ENCODE measurements at places on chromosomes 6 and 20.
A peak's percentile ranks its signal among the peaks of the same experiment; 100 is the strongest.

DNA sequence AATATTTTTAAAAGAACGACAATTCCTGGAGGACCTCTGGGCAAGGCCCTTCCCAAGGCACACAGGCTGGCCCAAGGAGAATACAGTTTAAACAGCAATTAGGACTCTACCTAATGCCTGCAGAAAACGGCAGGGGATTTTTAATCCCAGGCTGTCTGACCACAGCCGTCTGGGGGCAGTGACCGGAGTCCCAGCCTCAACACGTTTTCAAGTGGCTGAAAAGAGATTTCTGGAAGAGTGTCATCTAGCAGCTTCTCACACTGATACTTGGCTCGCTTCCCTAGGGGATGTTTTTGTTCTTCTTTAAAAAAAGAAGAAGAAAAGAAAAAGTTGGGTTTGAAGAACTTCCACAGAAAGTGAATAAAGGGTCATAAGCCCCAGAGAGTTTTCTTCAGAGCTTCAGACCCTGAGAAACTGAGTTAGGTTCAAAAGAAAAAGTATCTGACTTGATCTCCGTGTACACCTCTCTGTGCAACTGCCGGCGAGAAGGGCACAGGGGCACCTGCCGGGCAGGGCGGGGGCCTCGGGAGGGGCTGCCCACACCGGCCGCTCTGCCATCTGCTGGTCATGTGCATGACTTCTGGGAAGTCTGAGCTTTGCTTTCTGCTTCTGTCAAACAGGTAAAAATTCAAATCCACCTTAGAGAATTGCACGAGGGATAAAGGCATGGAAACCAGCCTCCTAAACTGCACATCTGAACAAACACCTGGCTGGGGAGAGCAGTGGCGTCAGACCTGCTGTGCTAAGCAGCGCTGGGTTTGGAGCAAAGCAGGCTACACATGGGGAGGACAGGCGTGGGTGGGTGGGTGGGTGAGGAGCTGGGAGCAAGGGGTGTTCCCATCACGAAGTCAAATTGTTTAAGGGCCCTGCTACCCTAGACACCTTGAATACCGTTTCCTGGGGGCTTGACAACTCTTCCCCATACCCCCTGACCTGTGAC lies 33.0 kb downstream of the RRBP1 start:
- no peak for DNase-seq

DNA sequence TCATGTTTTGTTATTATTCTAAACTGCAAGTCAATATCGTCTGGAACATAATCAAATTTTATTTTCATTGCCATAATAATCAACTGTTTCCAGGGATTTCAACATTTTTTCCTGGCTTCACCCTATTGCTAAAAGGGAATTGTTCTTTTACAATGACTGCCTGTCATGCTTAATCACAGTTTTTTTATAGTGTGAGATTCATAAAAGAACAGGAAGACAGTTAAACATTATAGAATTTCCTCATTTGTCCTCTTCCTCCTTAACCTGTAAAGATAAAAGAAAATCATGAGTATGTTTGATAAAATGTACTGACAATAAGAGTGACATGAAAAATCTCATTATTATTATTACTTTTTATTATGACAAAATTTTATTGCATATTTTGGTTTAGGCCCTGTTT lies 73.3 kb upstream of the CENPW start:
- no peak for DNase-seq

- DNase-seq, result no peak
Observed at GRCh38 chr20:18066421-18067333, 9.0 kb upstream of the OVOL2 start.

- no peak for DNase-seq
Observed at GRCh38 chr6:28712982-28713381, 187.3 kb downstream of the GPX5 start.

- DNase-seq, result no peak
Observed at GRCh38 chr6:45320349-45320748, 7.8 kb upstream of the RUNX2 start.

GRCh38 chr6:123888771-123889513 lies 85.3 kb downstream of the NKAIN2 start:
- no peak for DNase-seq

- DNase-seq, result no peak
Observed at GRCh38 chr20:8385247-8385646, 253.2 kb downstream of the PLCB1 start.

GRCh38 chr20:17314264-17314663 lies 87.4 kb downstream of the PCSK2 start:
- no peak for DNase-seq

GRCh38 chr6:53915026-53915691 lies 120.4 kb downstream of the LRRC1 start:
- no peak for DNase-seq

DNA sequence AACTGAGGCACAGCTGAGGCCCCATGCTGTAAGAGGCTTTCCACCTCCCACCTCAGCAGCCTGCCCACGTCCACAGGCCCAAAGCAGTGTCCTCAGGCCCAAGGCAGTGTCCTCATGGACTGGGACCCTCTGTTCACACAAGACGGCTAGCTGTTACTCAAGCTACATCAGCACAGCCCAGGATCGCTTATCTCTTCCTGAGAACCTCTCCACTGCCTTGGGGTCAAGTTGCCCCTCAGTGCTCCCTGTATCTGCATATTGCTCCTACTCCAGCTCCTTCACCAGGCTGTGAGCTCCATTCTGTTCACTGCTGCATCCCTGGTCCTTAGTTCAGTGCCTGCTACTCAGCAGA lies 208.8 kb upstream of the TAB2 start:
- no peak for DNase-seq

DNA sequence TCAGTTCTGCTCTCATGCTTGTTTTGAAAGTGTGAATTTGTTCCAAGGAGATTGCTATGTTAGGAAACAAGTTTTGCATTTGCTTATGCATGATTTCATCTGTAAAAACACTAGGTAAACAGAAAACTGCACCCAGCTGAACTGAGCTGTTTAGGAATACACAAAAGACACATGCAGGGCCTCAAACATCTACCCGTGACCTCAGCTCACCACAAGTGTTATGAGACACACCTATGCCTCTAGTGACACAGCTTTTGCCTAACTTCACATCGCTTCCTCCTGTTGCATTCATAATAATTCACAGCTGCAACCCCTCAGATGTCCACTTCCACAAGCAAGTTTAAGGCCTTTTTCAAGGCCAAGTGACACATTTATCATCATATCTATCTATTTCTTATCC lies 98.0 kb upstream of the SLC24A3 start:
- no peak for DNase-seq

DNA sequence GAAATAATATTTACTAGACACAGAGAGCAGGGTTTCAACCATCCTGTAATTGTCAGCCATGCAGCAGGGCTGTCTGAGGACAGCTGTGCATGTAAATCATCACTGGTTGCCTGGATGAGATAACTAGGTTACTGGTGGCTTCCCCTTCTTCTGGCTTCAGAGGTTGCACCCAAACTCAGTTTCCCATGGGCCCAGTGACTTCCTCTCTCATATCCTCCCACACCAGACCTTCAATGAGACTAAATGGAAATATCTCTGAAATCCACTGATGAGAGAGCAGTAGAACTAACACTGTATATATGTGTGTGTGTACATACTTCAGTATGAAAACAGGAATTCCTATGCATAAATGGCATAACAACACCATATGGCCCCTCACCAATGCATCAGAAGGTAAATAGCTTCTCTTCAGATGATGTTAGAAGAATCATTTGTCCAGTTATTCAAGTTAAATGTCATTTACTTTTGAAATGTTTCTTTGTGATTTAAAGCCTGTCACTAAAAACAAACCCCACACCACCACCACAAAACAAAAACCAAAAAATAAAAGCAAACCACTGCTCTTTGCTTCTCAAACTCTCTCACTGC lies 51.0 kb upstream of the IL20RA start:
- DNase-seq, result no peak

DNA sequence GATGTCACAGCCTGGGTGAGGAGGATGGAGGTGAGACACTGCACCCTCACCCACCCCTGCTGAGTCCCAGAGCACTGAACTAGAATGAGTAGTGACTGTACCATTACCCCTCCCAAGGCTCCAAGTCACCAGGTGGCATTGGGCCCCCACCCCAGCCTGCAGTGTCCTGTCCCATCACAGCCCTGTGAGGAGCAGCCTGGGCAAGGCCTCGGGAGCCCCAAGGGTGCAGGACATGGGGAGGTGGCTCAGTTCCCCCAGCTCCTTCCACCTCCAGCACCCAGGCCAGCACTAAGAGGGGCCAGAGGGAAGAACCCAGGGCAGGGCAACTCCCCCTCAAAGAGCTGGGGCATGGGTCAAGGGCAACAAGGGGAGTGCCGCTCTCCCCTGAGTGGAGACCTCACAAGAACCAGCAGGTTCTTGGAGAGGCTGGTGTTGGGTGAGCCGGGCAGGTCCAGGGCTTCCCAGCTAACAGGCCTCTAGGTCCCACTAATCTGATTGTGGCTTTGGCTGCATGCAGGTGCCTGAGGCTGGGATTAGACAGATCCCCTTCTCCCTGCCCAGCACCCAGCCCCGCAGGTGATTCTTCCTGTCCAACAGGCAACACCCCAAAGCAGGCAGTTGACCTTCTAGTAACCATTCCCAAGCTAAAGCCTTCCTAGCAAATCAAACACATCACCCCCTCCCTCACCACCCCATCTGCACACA lies 2.6 kb downstream of the CST4 start:
- no peak for DNase-seq

GRCh38 chr6:150857945-150858308 lies 7.6 kb upstream of the MTHFD1L start:
- DNase-seq, result no peak

DNA sequence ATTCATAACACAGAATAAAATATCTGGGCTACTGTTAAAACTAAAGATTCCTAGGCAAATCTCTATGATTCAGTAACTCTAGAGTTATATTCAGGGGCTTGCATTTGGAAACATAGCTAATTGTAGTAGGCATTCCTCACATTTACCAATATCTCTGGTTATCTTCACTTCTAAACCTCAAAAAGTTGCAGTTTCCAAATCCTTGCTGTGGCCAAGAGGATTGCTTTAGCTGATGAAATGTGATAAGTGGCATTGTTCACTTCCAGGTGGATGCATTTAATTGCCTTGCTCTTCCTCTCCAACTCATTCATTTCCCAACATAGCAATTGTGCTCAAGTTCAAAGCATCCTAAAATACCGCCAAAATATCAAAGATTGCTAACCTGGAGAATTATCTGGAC lies 246.6 kb downstream of the GRIK2 start:
- DNase-seq, result no peak

DNA sequence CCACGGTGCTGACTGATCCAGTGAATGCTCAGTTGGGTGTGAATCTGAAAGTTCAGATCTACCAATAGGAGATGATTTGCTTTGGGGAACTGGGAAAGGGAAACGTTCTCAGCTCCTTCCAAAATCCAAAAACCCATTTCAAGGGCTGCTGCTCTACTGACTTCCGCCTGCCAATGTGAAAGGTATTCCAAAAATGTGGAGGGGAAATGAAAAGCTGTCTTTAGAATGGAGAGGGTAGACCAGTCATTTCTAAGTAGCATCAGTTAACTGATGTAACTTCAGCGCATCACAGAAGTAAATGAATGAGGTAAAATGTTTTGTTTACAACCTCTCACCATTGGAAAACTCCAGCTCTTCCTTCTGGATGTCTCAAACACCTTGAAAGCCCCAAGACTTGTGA lies 19.6 kb upstream of the EYA2 start:
- no peak for DNase-seq

GRCh38 chr20:4870906-4871305 lies 130.4 kb downstream of the SLC23A2 start:
- no peak for DNase-seq

DNA sequence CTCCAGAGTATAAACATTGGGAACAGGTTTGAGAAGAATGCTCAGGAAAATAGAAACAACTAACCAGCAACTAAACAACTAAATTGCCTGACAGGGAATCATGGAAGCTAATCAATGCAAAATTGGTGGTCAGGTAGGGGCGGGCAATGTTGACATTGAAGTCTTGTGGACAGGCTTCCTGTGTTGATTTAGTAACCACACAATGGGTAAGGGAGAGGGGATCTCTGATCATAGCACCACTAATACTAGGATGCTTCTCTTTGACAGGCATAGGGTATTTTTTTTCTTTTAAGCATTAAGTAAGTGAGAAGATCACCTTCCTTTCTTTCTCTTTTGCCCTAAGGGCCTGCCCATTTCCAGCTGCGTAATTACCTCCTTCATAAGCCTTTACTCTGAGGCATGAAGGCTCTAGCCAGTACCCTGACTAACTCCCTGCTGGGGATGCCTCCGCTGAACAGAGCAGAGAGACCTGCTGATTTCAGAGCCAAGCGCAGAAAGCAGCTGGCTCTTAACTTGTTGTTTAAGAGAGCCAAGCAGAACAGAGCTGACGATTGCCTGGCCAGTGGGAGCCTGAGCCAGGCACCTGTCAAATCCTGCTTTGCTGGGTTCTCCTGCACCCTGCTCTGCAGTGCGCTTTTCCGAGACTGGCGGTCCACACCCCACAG lies 118.7 kb downstream of the BMP2 start:
- no peak for DNase-seq

GRCh38 chr20:3613821-3614440 lies 49.3 kb downstream of the GFRA4 start:
- no peak for DNase-seq

GRCh38 chr20:51789434-51789833 lies 12.9 kb downstream of the SALL4 start:
- DNase-seq, result no peak

- no peak for DNase-seq
Observed at GRCh38 chr6:1636272-1636825, 26.6 kb downstream of the FOXC1 start.

DNA sequence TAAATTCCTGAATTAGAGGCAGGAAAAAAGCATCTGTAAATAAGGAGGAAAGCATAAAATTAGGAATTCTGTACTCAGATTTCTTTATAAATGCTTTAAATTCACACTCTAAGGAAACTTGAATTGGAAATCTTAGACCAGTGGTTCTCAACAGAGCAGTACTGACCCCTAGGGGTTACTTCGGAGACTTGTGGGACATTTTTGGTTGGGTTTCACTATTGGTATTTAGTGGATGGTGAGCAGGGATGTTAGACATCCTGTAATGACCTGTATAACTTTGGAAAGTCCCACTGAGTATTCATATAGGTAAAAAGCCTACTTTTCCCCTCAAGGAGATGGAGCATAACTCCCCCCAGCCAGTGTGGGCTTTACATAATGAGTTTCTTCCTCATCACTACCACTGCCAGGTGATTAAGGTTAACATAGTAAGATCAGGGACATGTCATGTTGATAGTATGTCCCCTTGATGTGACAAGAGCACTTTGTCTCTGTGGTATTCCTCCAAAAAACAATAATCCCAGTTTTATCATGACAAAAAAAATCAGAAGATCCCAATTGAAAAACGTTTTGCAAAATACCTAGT lies 31.0 kb downstream of the GLO1 start:
- peak; percentile 28 for DNase-seq

DNA sequence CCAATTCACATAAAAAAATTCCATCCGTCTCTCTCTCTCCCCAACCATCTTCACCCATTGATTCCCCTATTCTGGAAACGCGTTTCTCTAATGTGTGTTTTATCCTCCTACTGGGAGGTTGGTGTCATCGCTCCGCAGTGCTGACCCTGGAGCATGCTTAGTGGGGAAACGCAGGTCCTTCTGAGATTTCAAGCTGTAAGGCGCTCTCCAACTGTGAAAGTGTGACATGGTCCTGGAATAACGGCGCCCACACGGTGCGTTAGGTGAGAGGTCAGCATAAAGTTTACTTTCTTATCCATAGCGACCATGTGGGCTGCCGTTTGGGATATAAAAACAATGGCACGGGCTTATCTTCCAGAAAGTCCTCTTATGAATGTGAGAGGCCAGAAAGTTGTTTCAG lies 123.9 kb downstream of the WDR27 start:
- DNase-seq, result no peak

- DNase-seq, result peak; percentile 38
Observed at GRCh38 chr6:62285612-62286469, at the start of gene KHDRBS2. Gene KHDRBS2 (minus strand): TSS chr6:62286225.

All from GM12892 (cell line).